ENCODE measurements at places on chromosomes 7 and 10. TPM values are rescaled to one million over a fixed set of nuclear protein-coding genes. Genes with fewer than 3 reads are reported as not detected.

DNA sequence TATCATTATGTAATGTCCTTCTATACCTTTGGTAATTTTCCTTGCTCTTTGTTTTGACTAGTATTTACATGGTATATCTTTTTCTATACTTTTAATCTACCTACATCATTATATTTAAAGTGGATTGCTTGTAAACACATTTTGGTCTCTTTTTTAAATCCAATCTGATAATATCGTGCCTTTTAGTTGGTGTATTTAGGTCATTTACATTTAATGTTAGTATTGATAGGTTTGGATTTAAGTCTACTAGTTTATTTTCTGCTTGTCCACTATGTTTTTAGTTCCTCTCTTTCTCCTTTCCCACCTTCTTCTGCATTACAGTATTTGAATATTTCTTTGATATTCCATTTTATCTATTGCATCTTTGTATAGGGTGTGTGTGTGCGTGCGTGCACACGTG is 95.4 kb downstream of the HIBADH start:
- DNase-seq, result no peak

DNA sequence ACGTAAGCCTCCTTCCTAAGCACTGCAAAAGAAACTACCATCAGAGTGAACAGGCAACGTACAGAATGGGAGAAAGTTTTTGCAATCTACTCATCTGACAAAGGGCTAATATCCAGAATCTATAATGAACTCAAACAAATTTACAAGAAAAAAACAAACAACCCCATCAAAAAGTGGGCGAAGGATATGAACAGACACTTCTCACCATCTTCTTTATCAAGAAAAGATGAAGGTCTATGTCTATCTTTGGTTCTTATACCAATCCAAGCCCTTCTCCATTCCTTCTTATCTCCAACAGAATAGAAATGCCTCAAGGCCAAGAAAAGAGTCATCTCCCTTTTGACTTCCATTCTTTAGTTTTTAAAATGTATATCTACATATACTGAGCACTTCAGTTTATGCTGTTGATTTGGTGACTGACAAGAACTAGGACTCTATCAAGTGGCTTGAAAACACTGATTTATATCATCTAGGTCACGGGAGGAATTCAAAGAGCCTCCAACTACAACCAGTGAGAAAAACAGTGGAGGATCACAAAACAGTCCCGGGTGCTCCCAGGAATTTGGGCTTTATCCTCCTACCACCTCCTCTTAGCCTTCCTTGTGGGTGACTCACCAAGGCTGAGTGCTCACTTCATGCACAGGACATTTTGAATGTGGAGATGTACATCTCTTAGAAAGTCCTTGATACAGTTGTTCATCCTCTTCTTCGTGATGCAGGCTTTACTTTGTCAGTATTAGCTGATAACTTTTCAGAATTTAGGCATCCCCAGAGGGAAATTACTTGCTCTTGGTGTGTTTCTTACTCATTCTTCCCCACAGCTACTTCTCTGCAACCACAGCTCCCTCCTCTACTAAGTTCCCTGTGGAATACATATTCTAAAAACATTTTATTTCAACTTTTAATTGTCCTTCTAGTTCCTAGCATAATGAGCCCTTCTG is 15.4 kb downstream of the TAS2R41 start:
- DNase-seq, result no peak

- DNase-seq, result no peak
These were observed 58.2 kb downstream of the TEX36 start for GRCh38 chr10:125624800-125625199.

GRCh38 chr10:33618196-33618595 is 283.7 kb upstream of the NRP1 start:
- no peak for DNase-seq

MUC12 gene
- total RNA-seq, result not detected
